ENCODE measurements at places on chromosomes 1 and 21. TPM values are rescaled to one million over a fixed set of nuclear protein-coding genes. Genes with fewer than 3 reads are reported as not detected.

DNA sequence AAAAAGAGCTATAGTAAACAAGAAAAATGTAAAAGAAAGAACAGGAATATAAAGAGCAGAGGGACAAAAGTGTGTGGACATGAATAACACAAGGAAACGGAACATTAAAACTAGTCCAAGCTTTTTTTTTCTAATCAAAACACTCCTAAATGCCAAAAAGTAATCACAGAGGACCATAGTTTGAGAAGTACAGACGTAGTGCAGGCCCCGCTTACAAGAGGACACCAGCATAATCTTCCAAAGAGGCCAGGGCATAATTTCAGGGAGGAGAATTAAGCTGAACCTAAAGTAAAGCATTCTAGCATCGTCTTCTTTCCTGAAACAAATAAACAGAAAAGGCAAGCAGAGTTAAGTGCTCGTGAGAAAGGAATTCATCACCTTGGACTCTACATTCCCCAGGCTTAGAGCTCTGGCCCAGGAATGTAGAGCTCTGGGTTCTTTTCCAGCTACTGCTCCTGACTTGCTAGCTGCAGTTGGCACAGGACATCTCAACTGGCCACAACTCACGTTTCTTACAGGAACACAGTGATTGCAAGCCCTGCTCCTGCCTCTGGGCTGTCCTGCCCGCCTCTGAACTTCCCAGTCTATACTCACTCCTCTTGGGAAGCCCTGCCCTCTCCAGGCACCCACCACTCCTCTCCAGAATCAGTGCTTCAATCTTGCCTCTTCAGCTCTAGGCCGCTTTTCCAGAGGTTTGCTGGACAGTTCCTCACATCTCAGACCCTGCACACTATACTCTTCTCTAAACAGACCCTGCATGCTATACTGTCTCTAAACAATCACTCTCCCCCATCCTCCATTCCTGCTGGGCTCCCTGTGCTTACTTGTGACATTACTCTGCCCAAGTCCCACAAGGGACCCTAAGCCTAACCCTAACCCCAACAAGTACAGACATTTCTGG is 9.8 kb downstream of the RGS8 start:
- no peaks in the 10 kb centered on the region for H3K4me1 ChIP-seq
- no peak overlapping the region for H3K4me3 ChIP-seq
- no peaks in the 10 kb centered on the region for H3K36me3 ChIP-seq

DNA sequence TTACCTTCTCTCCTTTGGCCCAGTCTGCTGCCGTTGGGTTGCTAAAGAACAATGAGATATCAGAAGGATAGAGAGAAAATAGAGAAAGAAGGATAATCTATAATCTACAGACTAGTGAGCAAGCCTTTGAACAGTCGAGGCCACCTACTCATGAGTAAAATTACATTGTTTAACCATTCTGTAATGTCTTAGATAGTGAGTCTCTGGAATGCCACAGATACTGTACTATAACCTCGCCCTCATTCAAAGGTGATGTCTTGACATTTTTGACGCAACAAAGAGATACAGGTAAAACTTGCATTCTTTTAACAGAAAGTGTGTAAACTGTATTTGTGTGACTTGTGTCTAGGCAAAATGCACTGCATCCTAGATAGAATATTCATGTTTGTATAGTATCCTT is 77.9 kb downstream of the LAMC1 start:
- H3K36me3 ChIP-seq, result peaks cover 2% of the 10 kb centered on the region
- no peak overlapping the region for H3K27ac ChIP-seq
- no peak overlapping the region for H3K4me3 ChIP-seq
- H3K27me3 ChIP-seq, result no peaks in the 10 kb centered on the region

GRCh38 chr1:1072849-1073742 is 1.0 kb downstream of the RNF223 start:
- peaks cover 17% of the 10 kb centered on the region for H3K4me1 ChIP-seq
- no peaks in the 10 kb centered on the region for H3K36me3 ChIP-seq
- H3K27me3 ChIP-seq, result no peaks in the 10 kb centered on the region
- no peak overlapping the region for H3K4me3 ChIP-seq
- no peak for DNase-seq

Gene OR2L3
- total RNA-seq, result not detected

DNA sequence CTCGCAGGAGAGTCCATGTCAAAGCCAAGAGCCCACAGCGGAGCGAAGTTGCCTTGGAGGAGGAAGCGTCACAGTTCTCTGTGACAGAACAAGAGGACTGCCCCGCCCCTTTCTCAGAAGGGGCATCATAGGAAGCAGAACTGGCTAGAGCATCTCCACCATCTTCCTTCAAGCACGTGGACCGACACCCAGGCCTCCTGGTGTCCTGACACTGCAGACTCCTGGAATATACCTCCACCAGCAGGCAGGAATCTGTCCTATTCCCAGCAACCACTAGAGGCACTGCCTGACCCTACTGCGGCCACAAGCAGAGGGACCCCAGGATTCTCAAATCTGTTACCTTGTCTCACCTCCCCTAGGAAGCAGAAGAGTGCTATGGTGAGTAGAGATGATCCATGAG is 37.8 kb downstream of the GPA33 start:
- peaks cover 2% of the 10 kb centered on the region for H3K27me3 ChIP-seq
- no peak for DNase-seq
- H3K36me3 ChIP-seq, result no peaks in the 10 kb centered on the region
- no peak overlapping the region for H3K4me3 ChIP-seq
- H3K27ac ChIP-seq, result no peak overlapping the region

DNA sequence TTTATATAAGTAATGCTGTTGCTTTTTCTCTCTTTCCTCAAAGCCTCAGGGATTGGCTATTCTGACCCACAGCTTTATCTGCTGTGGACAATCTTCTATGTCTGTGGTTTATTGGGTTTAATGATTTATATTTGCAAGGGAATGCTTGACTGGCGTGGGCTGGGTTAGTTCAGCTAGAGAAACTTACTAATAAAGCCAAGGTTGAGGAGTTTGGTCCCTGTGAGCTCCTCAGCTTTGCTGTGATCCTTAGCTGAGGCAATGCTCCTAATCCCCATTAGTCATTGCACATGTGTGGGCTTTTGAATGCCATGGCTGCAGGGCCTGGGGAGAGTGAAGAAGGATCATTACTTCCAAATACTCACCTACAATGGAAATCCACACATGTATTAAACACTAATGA is 179.3 kb downstream of the ZNF326 start:
- H3K27me3 ChIP-seq, result no peaks in the 10 kb centered on the region
- no peak overlapping the region for H3K4me3 ChIP-seq
- no peak for DNase-seq
- H3K36me3 ChIP-seq, result no peaks in the 10 kb centered on the region
- H3K27ac ChIP-seq, result no peak overlapping the region

Gene ECM1
- 2.2 TPM for total RNA-seq

Gene FAM78B
- 0.41 TPM for total RNA-seq

Gene PTBP2
- 12.9 TPM for total RNA-seq

DNA sequence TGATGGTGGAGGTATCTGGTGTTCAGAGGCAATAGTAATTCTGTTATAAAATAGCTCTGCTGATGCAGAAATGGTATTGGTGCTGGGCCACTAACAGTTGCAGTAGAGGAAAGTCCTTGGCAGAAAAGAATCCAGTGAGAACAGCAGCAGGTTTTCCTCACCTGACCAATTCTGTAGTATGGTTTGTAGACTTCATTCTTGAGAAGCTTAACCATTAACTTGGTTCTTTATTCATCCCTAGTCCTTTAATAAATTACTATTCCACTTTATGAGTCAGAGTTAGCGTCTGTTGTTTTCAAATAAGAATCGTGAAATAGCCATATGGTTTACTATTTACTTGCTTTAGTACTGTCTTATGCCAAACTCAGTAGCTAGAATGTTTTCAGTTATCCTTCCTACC is 128.5 kb upstream of the SERTAD4 start:
- H3K36me3 ChIP-seq, result no peaks in the 10 kb centered on the region
- H3K4me1 ChIP-seq, result no peaks in the 10 kb centered on the region
- no peaks in the 10 kb centered on the region for H3K27me3 ChIP-seq
- no peak for DNase-seq
- no peak overlapping the region for H3K4me3 ChIP-seq
- no peak overlapping the region for H3K27ac ChIP-seq

Gene KCNJ6
- not detected for total RNA-seq

Gene LDLRAD1
- not detected for total RNA-seq

DNA sequence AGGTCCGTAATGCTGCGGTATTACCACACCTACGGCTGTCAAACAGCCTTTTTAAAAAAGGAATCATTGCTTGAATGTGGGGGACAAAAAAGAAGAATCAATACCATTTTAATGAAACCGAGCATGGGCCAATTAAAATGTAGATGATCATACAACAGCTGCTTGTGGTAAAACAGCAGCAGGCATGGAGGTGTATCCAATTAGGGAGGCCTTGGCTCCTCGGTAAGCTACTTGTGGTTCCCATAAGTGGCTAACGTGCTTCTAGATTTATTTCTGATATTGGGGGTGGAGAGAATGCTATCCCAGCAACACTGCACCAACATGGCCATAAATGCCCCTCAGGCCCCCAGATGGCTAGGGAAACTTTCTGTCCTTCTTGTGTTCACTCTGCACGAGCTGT is 1.8 kb downstream of the PTPN14 start:
- peak overlapping the region; percentile 92 for H3K4me3 ChIP-seq
- peak overlapping the region; percentile 93 for H3K27ac ChIP-seq
- peaks cover 58% of the 10 kb centered on the region for H3K4me1 ChIP-seq
- no peaks in the 10 kb centered on the region for H3K36me3 ChIP-seq
- DNase-seq, result no peak
- no peaks in the 10 kb centered on the region for H3K27me3 ChIP-seq

Data from Panc1 (cell line).